ENCODE measurements at places on chromosomes 2 and 18. TPM values are rescaled to one million over a fixed set of nuclear protein-coding genes. Genes with fewer than 3 reads are reported as not detected.

GRCh38 chr2:111706481-111707001 lies 177.5 kb downstream of the ANAPC1 start:
- no peak for DNase-seq

GORASP2 gene
- polyA plus RNA-seq = 61.0 TPM

DNA sequence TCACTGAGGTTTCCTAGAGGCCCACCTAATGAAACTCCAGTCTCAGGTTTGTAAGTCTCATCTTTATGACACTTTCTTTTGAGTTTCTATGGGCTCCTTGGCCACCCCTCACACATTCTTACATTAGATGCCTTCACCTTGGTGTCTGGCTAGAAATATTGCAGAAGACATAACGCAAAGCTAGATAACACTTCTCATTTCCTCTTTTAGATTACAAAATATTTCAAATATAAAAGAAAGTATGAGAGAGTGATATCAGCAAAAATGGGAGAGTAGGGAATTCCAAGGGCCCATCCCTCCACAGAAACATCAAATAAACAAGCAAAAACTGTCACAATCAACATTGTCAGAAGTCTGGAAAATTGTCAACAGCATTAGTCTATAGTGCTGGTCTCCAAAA lies 43.3 kb upstream of the ZCCHC2 start:
- no peak for DNase-seq

DNA sequence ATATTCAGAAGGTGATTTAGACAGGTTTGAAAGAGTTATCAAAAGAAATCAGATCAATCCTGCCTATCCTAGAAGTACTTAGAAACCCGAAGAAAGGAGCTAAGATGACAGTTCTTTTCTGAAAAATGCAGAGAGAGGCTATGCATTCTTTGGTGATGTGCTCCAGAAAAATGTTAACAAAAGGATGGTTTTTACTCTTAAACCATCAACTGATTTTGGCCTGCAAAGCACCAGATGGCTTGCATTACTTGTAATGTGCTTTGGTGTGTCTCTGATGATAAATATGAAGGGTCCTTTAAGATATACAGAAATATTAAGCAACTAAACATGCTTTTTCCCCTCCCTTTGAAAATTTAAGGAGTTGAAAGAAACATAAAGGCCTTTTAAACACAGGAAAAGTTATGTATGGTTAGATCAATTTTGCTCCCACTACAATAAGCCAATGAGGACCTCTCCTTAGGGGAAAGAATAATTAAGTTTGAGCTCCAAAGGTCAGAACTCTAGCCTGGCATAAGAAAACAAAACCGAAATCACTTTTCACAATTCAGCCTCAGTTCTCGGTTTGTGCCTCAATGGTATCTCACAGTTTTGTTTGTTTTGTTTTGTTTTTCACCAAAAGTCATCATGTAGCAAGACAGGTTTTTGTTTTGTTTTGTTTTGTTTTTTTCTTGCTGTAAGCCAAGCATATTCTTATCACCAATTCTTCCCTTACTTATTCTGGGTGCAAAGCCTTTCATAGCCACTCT lies 302.4 kb upstream of the NT5C1B start:
- DNase-seq = no peak

- no peak for DNase-seq
Observed at GRCh38 chr2:5877360-5877759, 185.2 kb downstream of the SOX11 start.

Data from forelimb muscle (tissue), 1 donor.